ENCODE measurements at places on chromosomes 11 and 22.

GRCh38 chr22:25774575-25775026, 32.6 kb downstream of the MYO18B start:
- DNase-seq, result no peak

- DNase-seq, result no peak
These were observed 12.0 kb downstream of the ST14 start for GRCh38 chr11:130171534-130171933.

DNA sequence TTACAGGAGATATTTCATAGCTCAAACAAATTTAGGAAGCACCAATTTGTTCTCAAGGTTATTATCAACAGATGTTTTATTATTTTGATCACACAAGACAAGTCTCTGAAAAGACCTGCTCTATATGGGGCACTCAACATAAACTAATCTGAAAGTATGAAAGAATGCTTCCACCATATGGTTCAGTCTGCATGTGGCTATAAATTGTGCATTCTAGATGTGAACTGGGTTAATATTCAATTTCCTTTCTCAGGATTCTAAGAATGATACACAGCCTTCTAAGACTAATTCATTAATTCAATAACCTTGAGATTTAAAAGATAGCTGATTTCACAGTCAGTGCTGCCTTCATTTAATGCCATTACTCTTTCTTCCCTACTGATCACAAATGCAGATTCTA, 851.3 kb upstream of the CCDC90B start:
- no peak for DNase-seq

DNA sequence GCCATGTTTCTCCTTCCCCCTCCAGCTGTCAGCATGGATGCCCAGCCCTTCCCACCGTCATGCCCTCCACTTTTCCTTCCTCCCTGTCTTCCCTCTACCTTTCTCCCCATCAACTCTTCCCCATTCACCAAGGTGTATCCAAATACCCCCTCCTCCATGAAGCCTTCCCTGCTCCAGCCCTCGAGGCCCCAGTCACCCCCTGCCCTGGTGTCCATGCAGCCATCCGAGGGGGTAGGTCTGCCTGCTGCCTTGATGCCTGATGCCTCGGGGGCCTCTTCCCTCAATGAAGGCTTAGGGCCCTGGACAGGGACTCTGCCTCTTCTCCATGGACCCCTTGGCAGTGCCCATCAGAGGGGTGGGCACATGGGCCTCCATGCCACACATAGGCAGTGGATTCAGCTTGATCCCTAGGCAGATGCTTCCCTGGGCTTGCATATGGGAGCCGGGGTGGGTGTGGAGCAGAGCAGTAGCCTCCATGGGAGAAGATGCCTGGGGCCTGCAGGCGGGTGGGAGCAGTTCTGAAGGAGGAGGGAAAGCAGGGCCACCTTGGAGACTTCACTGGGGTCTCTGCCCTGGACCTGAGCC, 795.8 kb downstream of the BRD1 start:
- no peak for DNase-seq

DNA sequence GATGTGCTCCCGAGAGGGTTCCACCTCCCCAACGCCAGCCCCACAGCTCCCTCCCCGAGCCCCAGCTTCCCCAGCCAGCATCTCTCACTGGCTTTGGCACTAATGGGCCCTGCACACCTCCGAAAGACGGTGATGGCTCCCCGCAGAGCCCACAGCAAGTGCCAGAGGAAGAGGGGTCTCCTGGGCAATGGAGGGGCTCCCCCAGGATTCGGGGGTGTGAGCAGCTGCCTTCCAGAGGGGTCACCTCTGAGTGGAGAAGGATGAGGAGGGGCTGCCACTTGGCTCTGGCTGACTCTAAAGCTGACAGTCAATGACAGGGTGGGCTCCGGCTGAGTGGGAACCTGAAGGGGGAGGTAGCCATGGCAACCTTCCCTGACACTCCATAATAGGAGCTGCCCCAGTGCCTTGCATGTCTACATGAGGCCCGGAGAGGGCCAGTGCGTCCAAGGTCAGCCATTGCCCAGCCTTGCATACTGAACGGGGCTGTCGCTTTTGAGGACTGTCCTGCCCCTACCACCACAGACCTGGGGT, 98.6 kb upstream of the SYT13 start:
- no peak for DNase-seq

DNA sequence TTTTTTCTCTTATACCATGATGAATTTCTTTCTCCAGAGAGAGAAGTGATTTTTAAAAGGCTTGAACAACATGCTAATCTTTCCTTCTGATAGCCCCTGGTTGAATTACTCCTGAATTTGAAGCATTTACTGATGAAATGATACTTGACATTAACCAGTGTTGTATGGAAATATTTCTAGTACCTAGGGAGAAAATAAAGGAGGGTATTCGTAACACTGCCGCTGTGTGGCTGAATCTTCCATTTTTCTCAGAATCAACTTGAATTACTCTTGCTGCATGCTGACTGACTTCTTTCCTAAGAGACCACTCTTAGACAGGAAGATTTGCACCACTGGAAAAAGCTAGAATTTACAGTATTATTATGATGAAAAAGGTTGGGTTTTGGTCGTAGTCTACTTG, 118.3 kb downstream of the FAT3 start:
- no peak for DNase-seq

All from left hindlimb (tissue), 1 donor.